ENCODE measurements at places on chromosomes 11 and 22.

GRCh38 chr11:65928667-65929066, 9.4 kb downstream of the DRAP1 start:
- DNase-seq: no peak

DNA sequence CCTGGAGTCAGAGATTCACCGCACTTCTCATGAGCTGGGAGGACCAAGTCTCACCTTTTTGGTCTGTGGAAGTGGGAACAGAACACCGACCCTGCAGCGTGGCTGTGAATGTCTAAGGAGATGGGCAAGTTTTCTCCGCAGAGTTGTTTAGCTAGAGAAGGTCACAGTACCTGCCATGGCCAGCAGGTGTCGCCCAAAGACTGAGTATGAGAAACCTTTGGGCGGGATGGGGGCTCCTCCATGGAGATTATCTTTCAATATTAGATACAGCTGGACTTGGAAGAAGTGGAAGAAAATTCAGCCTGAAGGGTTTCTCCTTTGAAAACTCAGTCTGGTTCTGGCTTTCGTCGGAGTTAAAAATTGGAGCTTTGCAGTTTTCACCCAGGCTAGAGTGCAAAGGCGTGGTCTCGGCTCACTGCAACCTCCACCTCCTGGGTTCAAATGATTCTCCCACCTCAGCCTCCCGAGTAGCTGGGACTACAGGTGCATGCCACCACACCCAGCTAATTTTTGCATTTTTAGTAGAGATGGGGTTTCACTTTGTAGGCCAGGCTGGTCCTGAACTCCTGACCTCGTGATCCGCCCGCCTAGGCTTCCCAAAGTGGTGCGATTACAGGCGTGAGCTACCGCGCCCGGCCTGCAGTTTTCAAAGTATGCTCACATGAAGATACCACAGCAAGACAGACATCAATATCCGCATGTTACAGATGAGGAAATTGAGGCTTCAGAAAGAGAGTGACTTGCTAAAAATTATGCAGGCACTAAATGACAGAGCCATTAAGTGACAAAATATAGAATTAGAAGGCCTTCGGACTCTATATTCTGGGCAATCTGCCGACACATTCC, 10.7 kb upstream of the DSCAML1 start:
- peak; percentile 83 for DNase-seq

GRCh38 chr11:112570333-112570732, 309.7 kb upstream of the PLET1 start:
- no peak for DNase-seq

DNA sequence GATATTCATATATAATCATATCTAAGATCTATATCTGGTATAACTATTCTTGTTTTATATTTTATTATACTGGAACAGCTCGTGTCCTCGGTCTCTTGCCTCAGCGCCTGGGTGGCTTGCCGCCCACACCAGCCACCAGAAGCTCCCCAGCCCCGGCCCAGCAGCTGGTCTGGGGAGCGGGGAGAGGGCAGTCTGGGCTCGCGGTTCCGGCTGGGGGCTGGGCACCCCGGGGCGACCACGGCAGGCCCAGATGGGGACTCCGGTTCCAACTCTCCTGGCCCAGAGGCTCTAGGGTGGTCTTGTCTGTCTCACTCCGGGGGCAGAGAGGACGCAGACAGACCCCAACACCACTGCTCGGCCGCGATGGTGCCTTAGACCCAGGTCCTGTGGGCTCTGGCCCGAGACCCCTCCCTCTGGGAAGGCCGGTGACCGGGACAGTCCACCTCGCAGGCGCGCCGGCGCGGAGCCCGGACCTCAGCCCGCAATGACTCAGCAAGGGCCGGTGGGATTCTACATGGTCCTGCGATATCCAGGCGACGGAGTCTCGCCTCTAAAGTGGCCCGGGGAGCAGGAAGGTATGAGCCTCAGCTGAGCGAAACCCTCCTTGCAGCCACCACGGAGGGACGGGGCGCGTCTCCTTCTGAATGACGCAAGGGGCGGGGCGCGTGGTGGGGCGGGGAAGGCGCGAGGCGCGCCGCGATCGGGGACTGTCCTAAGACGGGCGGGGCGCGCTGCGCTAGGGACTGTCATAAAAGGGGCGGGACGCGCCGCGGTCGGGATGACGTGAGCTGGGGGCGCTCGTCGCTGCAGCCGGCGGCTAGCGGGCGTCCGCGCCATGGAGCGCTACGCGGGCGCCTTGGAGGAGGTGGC, at the start of gene DGCR6:
Gene DGCR6, plus strand, starts transcription at position 781 of the 870 bp plus-strand sequence. Its CDS starts 55 bp downstream, at position 836.
- DNase-seq: no peak

DNA sequence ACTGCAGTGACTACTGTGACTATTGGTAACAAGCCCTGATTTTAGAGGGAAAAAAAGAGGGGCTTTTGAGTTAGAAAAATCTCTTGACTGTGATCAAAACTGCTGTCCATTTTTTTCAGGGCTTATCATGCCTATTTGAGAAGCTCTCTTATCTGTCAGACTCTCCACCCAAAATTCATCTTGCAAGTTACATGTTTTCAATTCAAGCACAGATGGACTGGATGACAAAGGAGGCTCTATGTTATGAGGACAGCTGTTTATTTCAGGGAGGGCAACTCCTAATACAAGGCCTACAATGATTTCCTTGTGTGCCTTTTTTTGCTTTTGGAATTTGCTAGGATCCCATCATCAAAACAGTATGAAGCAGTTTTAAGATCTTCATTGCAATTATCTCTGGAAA, 35.2 kb upstream of the USP47 start:
- no peak for DNase-seq

DNA sequence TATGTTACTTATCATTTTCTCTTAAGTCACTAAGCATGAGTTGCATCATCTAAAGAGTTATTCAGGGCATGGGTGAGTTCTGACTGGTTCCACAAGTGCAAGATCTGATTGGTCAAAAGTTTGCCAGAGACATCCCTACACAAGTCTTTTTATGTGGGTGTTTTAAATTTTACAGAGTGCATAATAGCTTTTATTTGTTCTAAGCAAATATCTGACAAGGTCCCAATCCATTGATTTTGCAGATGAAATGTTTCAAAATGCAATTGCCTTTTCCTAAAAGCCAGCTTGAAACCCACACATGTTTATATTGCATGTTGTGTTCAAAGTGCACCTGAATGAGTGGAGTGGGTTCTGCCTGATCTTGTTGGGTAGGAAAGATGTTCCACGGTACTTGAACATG, 101.7 kb upstream of the PAX6 start:
- DNase-seq: no peak

DNA sequence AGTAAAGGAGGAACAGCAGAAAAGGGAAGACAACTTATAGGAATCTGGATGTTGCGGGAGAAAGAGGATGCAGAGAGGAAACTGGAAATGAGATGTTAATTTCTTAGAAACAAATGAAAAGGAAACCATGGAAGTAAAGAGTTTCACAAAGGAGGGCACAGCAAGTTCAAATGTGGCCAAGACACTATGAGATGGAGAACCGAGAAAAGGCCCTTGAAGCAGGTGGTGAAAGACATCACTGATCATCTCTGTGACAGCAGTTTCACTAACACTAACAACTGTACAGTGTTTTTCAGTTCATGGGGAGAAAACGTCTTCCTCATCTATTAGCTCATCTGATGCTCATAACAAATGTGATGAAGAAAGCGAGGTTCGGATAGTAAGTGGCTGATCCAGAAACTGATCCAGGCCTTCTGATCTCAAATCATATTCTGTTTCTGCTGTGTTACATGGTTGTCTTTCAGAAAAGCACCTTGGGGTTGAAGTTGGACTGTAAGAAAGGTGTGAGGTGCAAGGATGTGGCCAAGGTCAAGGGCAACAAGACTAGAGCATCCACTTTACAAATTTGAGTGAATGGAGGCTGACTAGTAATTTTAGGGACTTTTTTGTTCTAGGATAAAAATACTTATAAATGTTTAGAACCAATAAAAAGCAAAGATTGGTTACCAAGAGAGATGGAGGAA, 492.1 kb upstream of the CADM1 start:
- DNase-seq: no peak

DNA sequence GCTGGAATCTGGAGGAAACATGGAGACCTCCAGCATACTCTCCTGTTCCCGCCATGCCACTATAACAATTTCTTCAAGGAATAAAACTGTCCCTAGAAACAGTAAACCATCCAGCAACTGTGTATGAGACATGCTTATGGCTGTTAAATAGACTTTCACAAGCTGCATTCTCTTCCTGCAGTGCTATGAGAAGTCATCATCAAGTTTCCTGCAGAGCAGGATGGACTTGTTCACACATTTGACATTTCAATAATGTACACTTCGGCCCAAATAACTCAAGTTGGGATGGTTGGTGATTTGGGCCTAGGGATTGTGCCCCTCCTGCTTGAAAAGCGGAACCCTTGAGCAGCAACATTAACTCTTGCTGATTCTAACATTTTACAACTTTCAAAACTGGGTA, 20.2 kb upstream of the CSF2RB start:
- DNase-seq: no peak

DNA sequence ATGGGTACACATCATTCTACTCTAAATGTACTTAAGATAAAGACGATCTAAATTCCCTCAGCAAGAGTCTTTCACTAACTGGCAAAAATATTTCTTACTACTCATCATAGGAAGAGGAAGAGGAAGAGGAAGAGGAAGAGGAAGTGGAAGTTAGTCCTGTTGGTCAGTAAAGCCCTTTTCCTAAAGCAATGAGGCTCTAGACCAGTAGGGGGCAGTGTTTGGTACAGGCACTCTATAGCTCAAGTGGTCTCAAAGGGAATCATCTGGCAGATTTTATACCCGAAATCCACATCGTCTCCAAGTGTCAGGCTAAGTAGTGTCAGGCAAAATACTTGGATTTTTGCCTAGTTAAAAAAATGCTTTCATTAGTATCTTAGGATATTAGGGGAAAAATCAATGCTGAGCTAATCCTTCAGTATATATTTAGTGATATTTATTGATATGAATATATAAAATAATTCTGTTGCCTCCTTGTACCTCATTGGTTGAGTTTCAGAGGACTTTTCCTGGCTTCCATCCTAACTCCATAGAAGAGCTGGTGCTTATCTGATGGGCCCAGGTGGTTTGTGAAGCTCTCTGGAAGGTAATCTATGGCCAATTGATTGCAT, 7.7 kb downstream of the BLID start:
- DNase-seq: peak; percentile 63

DNA sequence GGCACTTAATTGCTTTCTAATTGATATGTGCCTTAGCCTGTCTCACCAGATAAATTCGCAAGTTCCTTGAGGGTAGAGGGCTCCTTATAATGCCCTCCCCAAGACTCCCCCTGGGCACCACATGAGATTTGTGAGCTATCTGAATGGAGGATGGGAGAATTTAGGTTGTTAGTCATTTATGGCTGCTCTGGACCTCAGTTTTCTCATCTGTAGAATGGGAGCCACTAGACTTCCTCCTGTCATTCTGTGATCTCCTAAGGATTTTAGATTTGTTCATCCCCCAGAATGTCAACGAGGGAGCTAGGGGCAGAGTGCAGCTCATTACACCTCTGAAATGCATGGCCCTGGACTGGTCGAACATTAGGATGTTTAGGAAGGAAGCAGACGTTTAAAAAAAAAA, 294.6 kb downstream of the MIAT start:
- no peak for DNase-seq

DNA sequence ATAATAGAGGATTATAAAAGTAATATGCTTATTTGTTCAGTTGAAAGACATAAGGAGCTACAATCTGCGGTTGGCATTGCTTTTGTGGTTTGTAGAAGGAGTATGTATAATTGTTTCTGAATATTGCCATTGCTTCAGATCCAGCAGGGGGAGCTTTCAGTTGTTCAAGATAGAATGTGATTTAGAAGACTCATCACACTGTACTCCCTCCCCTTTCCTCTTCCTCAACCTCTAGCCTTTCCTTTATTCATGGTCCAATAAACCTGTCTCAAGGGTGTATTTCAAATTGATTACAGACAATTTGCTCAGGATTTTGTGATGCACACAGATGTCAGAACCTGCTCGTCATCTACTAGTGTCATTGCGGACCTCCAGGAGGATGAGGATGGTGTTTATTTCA, 9.8 kb downstream of the PRMT3 start:
- peak; percentile 30 for DNase-seq

DNA sequence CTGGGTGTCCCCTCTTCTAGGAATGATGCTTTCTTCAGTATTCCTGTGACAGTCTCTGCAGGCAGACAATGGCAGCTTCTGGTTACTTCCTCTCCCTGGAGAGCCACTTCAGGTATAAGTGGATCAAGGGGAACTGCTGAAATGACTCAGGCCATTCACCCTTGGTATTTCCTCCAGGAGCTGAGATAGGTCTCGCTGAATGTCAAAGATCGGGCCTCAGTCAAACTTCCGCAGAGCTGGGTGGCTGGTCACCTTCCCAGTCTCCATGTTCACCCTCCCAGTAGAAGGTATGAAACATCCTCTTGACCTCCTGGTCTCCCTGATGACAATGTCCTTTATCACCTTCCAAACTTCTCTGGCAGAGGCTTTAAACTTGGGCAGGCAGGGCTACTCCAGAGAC, 1.8 kb upstream of the ANKK1 start:
- DNase-seq: no peak

DNA sequence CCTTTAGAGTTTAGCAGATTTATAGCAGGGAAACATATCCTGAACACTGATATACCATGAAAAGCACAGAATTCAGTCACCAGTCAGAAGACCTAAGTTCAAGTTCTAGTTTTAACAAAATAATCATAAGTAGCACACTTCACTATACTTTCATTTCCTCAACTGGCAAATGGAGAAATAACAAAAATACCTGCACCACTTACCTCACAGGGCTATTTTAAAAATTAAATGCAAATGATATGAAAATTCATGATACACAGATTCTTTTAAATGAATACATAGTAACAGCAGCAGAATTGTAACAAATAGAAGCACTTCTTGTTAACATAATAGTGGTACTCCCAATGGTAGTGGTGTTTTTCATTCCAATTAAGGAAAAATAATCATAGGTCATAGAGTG, 139.0 kb downstream of the FCHSD2 start:
- no peak for DNase-seq

DNA sequence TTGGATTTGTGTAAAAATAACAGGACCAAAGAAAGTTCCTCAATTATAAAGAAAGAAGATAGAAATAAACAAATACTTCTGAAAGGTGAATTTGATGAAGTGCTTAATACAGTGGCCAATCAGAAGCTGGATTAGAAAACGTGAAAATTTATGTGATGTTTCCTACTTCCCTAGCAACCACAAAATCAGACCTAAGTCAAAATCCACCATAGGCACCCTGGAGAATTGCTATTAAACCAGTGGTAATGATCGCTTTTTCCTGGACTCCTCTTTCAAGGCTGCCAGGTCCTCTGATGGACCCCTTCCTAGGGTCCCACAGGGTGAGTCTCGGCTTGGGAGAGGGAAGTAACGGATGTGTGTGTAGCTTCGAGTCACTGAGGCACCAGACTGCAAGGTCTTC, 9.6 kb downstream of the WT1 start:
- DNase-seq: no peak

All from iPS-NIHi11 (cell line).